GM23338 (cell line): ENCODE measurements at places on chromosomes 12 and 14.

- H3K36me3 ChIP-seq, result no peaks in the 10 kb centered on the region
- no peak overlapping the region for H3K27ac ChIP-seq
- H3K27me3 ChIP-seq, result no peaks in the 10 kb centered on the region
- no peak for DNase-seq
- H3K4me3 ChIP-seq, result no peak overlapping the region
These were observed 84.3 kb downstream of the EGLN3 start for GRCh38 chr14:33866425-33867088.

DNA sequence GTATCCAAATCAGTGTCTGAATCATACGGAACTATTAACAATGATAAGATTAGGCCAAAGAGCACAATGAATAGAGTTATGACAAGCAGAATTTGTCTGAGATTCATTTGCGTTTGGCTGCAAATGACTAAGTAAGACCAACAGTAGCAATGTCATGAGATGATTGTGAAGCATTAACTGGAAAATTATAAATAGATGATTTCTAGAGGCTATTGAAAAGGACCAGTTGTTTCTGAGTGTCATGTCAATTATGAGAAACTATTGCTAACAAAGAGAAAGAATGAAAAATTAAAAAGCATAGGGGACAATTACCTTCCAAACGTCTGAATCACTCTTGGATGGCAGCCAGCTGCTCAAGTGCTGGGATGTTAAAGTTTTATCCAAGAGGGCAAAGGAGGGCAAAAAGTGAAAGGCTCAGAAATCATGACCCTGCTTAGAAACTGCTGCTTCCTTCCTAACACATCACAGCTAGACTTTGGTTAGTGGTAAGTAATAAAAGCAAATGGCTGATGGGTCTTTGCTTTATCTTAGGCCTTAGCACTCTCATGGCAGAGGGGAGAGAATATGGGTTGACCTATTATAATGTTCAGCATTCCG is 89.0 kb downstream of the AKAP6 start:
- H3K27me3 ChIP-seq, result no peaks in the 10 kb centered on the region
- H3K4me1 ChIP-seq, result 0 out of 2 replicates have a peak, but pooled peaks cover 3% of the 10 kb centered on the region
- no peak overlapping the region for H3K27ac ChIP-seq
- no peak for DNase-seq
- no peaks in the 10 kb centered on the region for H3K36me3 ChIP-seq
- H3K4me3 ChIP-seq, result no peak overlapping the region

GRCh38 chr12:42143452-42144157 is 1.1 kb downstream of the GXYLT1 start:
- H3K4me3 ChIP-seq, result peak overlapping the region; percentile 59
- H3K27me3 ChIP-seq, result peaks cover 50% of the 10 kb centered on the region
- no peak overlapping the region for H3K27ac ChIP-seq
- no peak for DNase-seq

DNA sequence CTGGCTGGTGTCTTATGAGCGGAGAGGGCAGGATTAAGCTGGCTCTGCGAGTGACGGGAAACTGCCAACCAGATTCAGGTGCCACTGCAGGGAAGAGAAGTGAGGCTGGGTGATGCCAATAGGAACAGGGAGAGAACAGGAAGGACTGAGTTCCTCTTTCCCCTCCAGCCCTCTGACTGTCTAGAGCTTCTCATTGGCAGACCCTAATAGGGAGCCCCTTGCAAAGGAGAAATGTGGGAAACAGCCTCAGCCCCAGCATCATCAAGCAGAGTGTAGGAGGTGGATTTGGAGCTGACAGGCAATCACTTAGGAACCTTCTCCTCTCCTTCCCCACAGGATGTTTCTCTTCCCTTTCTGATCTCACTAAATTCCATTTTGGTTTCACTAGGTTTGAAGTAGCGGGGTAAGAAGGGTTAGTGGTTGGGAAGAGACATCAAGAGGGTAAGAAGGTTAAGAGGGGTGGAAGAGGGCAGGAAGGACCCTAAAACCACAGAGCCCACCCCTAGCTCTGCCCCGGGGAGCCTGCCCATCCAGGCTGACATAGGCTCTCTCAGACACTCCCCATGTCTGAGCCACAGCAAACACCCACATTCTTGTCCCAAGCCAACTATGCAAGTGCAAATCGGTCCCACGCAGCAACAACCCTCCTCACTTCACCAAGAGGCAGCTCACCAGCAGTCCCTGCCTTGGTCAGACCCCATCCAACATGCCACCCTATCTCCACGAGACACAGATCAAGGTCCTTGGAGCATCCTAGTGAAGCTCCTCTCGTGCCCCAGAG is 111.1 kb downstream of the STAB2 start:
- no peaks in the 10 kb centered on the region for H3K4me1 ChIP-seq
- H3K27me3 ChIP-seq, result no peaks in the 10 kb centered on the region
- H3K36me3 ChIP-seq, result no peaks in the 10 kb centered on the region
- no peak overlapping the region for H3K27ac ChIP-seq

GRCh38 chr12:113641426-113642030 is 169.9 kb upstream of the LHX5 start:
- H3K4me1 ChIP-seq, result peaks cover 10% of the 10 kb centered on the region
- no peak overlapping the region for H3K27ac ChIP-seq
- no peak for DNase-seq
- no peaks in the 10 kb centered on the region for H3K27me3 ChIP-seq
- H3K36me3 ChIP-seq, result no peaks in the 10 kb centered on the region

DNA sequence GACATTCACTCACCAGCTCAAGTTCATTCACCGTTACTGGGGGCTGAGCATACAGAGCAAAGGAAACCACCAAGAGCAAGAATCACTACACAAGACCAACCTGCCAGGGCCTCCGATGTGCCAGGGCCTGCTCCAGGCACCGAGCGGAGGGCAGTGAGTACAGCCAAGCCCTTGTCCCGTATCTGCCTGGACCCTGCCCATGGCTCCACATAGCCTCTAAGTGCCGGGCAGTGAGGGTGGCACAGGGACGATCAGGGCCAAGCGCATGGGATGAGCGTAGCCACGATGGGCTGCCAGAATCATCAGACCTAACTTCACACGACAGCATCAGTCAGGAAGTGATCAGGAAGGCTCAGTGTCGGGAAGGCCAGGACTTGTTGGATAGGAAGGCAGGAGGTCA is 199.6 kb downstream of the BCL11B start:
- no peak for DNase-seq
- no peaks in the 10 kb centered on the region for H3K4me1 ChIP-seq
- H3K36me3 ChIP-seq, result no peaks in the 10 kb centered on the region
- no peaks in the 10 kb centered on the region for H3K27me3 ChIP-seq

DNA sequence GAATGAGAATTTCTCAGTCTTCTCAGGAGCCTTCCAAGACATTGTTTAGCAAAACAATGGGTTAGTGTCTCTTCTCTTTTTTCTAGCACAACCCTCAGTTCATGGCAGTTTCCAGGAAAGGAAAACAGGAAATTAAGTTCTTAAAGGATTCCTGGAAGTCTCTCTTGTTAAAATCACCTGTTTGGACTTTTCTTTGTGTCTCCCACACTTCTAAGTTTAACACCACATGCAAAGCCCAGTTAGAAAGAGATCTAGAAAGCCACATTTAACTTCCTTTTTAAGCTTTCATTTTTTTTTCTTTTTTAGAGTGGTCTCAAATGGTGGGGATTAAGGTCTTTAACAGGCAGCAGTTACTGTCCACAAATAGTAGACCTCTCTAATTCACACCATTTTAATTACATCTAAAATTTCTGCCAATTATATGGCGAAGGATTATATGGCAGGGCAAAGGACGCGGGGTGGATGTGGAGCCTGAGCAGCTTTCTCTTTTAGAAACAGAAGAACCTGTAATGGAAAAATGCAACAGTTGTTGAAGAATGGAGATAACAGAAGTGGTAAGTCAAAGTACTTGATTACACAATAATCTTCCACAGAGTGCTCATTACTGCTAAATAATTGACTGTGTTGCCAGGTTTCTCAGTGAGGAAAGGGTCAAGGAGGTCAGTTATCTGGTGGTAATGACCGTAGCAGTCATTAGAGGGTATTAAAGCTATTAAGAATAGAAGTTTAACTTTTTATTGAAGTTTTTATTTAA is 298.6 kb downstream of the AKAP6 start:
- no peaks in the 10 kb centered on the region for H3K27me3 ChIP-seq
- no peaks in the 10 kb centered on the region for H3K36me3 ChIP-seq

- H3K4me1 ChIP-seq, result no peaks in the 10 kb centered on the region
- no peaks in the 10 kb centered on the region for H3K27me3 ChIP-seq
- no peaks in the 10 kb centered on the region for H3K36me3 ChIP-seq
- no peak for DNase-seq
- no peak overlapping the region for H3K4me3 ChIP-seq
These were observed 9.1 kb downstream of the PAH start for GRCh38 chr12:102907918-102908317.

- no peak overlapping the region for H3K27ac ChIP-seq
- DNase-seq, result peak; percentile 88
- H3K27me3 ChIP-seq, result peaks cover 10% of the 10 kb centered on the region
- H3K36me3 ChIP-seq, result no peaks in the 10 kb centered on the region
These were observed 17.0 kb downstream of the PPP1R1A start for GRCh38 chr12:54571193-54572188.

GRCh38 chr12:4807116-4807783 is 87.0 kb downstream of the GALNT8 start:
- no peaks in the 10 kb centered on the region for H3K36me3 ChIP-seq
- no peak overlapping the region for H3K27ac ChIP-seq
- H3K4me3 ChIP-seq, result no peak overlapping the region
- DNase-seq, result no peak
